NB4 (cell line): ENCODE measurements at places on chromosomes 11 and 22.
A peak's percentile ranks its signal among the peaks of the same experiment; 100 is the strongest.

DNA sequence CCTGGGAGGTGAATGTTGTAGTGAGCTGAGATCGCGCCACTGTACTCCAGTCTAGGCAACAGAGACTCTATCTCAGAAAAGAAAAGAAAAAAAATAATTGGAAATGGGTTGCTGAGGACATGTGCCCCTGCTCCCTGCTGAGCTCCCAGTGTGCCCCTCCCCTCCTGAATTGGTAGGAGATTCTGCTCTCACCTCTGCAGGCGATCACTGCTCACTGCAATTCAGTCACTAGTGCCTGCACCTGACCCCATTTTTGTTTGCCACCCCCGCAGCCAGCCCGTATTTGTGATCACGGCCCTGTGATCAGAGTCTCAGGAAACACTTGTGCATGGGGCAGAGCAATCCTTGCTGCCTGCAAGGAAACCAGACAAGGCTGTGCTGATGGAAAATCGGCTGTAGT lies 16.3 kb upstream of the SEC14L3 start:
- no peak for DNase-seq

DNA sequence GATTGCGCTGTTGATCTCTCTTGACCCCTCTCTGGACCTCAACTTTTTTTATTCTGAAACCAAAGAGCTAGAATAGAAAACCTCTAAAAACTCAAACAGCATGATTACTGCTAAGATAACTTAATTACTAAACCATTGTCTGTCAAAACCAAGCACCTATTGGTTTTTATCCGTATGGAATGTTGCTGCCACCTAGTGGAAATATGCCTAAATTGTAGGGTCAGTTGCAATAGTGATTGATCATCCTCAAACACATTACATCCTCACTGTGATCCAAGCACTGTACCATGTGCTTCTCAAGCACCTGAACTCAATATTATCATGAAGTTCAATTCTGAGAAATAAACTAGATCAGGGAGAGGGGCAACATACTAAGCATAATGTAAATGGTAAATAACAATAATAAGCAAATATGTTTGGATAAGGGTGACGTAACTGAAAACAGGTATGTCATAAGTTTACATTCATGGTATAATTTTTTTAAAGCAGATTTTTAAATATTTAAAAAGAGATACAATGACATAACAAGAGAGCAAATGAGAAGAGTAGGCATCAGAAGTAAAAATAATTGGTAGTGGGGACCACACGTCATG lies 3.8 kb upstream of the OR5A2 start:
- peak; percentile 71 for DNase-seq

GRCh38 chr11:20926799-20927540 lies 257.6 kb downstream of the NELL1 start:
- DNase-seq: no peak

DNA sequence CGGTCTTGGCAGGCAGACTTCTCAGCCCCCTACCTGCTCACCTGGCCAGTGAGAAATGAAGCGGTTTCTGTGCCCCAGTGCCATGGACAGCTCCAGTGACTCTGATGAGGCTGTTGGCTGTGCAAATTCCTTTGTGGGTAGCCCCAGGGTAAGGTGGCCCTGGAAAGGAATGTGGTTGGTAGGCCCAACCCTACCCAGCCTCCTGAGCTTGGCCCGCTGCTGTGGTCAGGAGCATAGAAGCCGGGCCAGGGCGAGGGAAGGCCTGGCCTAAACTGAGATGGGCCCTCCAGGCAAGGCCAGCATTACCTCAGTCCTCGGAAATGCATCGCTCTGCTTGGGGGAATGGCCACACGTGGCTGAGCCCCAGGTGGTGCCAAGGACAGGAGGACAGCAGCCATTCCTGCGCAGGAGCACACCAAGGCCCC lies 16.9 kb downstream of the DAGLA start:
- DNase-seq: no peak

DNA sequence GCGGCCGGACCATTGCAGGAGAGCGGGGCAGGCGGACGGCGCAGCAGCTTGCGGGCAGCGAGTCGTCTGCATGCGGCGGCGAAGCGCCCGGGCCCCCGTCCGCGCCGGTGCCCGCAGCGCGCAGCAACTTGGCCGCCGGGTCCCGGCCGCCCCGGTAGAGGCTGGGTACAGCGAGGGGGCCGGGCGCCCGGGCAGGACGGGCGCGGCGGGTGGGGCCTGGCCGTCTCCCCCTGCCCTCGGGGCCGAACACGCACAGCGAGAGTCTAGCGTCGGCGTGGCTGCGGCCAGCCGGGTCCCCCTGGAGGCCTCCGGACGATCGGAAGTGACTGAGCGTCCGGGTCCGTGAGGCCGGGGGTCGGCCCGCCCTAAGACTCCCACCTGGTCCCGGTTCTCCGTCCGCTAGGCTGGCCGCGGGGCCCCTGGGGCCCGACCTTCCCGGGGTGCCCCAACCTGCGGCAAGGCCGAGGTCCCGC lies 775 bp upstream of the TRABD start:
- no peak for DNase-seq

DNA sequence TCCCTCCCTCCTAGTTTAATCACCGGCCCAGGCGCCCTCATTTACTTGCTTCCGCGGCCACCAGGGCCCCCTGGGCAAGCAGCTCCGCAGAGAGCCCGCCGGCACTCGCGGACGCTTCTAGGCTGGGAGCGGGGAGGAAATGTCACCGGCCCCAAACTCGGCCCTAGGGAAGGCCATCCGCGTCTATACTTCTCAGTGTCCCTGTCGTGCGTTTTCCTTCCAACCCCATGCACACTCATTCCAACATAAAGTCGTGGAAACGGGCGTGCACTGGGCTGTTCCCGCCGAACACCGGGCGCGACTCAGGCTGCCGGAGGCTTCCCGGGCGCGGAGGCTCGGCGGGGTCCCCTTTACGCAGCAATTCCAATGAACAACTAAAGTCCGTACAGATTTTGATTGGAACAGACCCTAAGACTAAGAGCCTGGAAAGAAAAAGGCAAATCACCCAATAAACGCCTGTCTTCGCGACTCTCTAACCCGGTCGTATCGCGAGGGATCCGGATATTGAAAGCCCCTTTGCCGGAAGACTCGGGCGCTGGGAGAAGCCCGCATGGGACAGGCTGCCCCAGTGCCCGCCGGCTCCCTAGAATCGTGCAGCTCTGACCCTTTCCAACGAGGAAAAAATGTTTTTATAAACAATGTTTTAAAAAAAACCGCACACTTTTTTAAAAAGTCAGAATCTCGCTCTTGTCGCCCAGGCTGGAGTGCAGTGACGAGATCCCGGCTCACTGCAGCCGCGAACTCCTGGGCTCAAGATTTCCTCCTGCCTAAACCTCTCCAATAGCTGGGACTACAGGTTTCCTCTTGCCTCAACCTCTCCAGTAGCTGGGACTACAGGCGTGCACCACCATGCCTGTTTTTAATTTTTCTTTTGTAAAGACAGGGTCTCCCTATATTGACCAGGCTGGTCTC lies 1.3 kb upstream of the BARX2 start:
- DNase-seq: no peak

DNA sequence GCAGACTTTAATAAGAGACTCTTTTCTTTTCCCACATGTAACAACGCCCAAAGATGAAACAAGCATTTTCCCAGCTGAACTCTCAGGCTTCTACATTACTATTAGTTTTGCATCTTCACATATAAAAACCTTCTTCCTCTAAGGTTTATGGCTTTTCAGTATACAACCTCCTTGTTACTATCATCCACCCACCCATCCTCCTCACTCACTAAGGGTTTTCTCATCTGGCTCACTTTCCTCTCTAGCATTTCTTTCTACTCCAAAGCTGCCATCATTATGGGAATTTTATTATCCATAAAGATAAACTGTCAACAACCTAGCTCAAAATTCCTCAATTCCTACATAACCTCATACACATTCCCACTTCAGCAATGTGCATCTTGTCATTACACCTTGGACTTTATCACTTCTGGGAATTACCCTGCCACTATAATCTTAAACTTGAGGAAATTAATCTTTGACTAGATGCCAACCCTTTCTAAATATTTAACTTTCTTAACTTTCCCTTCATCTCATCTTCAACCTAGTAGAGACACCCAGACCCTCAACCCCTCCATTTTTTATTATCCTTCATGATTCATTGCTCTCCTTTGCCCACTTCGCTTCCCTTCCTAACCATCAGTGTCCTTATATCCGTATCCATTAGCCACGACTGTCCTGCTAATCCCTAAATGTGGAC lies 30.9 kb downstream of the MTMR2 start:
- no peak for DNase-seq

GRCh38 chr11:28169816-28170215 lies 61.6 kb downstream of the METTL15 start:
- peak; percentile 26 for DNase-seq

DNA sequence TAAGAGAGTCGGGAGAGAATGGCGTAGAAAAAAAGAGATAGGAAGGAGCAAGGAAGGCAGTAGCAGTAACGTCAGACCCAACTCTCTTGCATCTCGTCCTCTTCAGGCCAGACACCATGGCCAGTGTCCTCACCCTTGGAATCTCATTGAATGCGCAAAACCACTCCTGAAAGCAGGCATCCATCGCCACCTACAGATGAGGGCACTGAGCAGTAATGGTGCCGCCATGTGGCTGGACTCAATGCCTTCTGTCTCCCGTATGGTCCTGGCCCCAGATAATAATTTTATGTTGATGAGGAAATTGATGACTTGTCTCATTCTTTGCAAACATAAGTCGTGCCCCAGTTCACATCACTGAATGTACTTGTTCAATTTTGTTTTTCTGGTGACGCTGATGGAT lies 17.8 kb upstream of the ALX4 start:
- no peak for DNase-seq

GRCh38 chr11:12212174-12212820 lies 101.9 kb downstream of the MICAL2 start:
- no peak for DNase-seq

DNA sequence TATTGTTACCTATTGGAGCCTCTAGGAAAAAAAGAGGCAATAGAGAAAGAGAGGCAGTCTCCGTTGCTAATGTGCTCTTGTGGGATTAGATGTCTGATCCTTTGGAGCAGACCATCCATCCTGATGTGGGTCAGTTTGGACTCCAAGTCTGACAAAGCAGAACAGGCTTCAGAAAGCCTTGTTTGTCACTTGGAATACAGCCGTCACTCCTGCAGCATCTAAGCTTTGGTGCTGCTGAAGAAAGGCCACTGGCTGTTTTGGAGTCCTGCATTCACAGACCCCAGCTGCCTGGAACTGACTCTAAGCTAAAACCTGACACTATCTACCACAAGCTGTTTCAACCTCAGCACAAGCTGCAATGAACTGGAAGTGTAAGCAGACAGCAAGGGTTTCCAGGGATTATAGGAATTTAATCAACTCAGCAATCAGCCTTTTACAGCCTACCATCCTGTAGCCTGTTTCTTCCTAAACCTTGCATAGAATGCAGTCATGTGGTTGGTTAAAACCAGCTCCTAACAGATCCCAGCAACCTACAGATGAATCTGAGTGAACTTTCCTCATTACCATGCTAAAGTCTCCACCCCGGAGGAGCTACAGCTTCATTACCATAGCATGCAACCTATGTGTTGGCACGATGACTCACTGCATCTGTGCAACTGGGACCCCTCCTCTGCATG lies 3.7 kb upstream of the PLAAT4 start:
- DNase-seq: no peak

DNA sequence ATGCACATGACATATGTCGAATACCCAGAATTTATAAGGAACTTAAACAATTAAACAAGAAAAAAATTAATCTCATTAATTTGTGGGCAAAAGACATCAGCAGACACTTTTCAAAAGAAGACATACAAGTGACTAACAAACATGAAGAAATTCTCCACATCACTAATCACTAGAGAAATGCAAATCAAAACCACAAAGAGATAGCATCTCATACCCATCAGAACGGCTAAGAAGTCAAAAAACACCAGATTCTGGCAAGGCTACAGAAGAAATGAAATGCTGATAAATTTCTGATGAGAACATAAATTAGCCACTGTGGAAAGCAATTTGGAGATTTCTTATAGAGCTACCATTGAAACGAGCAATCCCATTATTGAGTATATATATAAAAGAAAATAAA lies 210.6 kb upstream of the LUZP2 start:
- DNase-seq: no peak

- no peak for DNase-seq
Measured at GRCh38 chr11:1276041-1276790, 33.2 kb downstream of the TOLLIP start.

- DNase-seq: no peak
Measured at GRCh38 chr22:17268501-17269223, 49.4 kb upstream of the ADA2 start.

DNA sequence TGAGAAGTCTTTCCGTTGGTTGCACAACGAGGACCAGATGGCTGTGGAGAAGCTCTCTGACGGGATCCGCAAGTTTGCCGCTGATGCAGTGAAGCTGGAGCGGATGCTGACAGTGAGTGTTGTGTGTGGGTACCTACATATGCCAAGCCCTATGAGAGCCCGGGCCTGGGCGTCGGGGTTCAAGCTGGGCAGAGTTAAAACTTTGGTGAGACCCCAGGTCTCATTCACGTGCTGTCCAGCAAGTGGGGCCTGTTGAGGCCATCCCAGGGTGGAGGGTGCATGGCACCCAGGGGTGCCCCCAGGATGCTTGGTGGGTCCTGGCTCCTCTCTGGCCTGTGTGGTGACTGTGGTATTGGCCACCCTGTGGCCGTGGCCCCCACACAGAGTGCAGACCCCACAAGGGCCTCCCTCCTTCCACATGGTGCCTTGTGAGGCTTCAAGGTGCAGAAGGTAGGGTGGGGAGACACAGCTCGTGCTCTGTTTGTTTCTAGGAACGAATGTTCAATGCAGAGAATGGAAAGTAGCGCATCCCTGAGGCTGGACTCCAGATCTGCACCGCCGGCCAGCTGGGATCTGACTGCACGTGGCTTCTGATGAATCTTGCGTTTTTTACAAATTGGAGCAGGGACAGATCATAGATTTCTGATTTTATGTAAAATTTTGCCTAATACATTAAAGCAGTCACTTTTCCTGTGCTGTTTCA lies 12.8 kb downstream of the GATD1 start:
- no peak for DNase-seq

GRCh38 chr11:125123947-125124617 lies 12.7 kb upstream of the TMEM218 start:
- DNase-seq: peak; percentile 67

- no peak for DNase-seq
Measured at GRCh38 chr11:9228091-9228490, 37.1 kb downstream of the DENND5A start.

- DNase-seq: no peak
Measured at GRCh38 chr11:102534261-102534872, 3.8 kb upstream of the MMP7 start.

GRCh38 chr11:123144707-123145106 lies 50.3 kb downstream of the CLMP start:
- DNase-seq: no peak

GRCh38 chr22:41001722-41002122 lies 50.5 kb downstream of the RBX1 start:
- no peak for DNase-seq

DNA sequence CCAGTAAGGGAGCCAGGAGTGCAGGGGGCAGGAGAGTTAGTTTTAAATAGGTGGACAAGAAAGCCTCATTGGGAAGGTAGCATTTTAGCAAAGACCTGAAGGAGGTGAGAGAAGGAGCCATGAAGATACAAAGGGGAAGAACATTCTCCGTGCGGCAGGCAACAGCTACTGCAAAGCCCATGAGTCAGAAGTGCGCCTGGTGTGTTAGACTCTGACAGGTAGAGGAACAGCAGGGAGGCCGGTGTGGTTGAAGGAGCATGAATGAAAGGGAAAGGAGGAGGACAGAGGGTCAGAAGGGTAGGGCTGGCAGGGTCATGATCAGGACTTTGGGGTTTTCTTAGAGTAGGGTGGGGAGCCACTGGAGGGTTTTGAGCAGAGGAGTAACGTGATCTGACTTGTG lies 34.5 kb upstream of the PAMR1 start:
- DNase-seq: no peak

GRCh38 chr11:13316528-13316961 lies 39.0 kb downstream of the BMAL1 start:
- no peak for DNase-seq

- DNase-seq: no peak
Measured at GRCh38 chr11:119975561-119976152, 162.3 kb downstream of the TRIM29 start.
